ENCODE measurements at places on chromosomes 2 and 18.

- peak; percentile 71 for DNase-seq
Measured at GRCh38 chr18:48300463-48300961, 108.7 kb downstream of the ZBTB7C start.

GRCh38 chr18:13447621-13448334, 229.2 kb downstream of the LDLRAD4 start:
- peak; percentile 65 for DNase-seq

GRCh38 chr18:25244924-25245698, 106.9 kb downstream of the ZNF521 start:
- DNase-seq: no peak

GRCh38 chr2:143469323-143469722, 340.1 kb downstream of the ARHGAP15 start:
- DNase-seq: no peak

- DNase-seq: no peak
Measured at GRCh38 chr18:74172697-74173433, 24.5 kb downstream of the TIMM21 start.

GRCh38 chr2:240149943-240150784, 9.7 kb upstream of the OTOS start:
- peak; percentile 20 for DNase-seq

- DNase-seq: no peak
Measured at GRCh38 chr2:23900541-23901322, 26.2 kb downstream of the ATAD2B start.

DNA sequence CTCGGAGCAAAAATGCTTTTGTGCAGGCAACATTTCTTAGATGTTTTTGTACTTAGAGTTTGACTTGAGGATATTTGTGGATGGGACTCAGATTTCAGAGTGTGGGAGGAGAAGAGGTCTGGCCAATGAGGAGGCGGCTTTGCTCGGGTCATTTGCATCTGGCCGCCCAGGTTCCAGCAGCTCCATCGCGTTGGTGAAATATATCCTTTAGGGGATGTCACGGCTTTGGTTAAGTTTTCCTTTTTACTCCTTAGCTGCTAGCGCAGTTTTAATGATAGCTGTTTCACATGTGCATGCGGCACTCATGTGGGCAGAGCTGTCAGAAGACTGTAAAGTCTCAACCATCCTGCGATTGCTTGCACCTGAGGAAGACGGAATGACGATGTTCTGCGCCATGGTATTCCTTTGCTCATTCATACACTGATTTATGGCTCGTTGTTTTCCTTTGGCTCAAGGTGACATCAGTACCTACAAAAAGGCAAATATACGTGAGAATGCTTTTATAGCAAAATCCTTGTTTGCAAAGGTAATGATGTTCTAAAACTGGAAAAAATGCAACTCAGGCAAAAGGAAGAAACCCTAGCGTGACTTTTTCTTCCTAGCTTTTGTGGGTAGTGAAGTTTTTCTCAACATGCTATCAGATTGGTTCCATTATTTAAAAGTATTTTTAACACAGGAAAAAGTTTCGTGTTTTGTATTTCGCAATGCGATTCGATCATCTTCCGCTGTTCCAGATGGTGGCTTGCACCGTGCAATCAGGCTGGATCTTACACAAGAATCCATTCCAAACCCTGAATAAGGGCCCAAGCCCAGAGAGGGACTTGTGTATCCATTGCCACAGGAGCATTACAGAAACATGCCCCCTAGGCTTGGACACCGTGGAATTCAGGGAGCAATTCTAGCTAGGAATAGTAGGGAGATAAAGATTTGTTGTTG, 70.5 kb upstream of the ZNF516 start:
- no peak for DNase-seq

GRCh38 chr2:203928849-203929248, 7.7 kb upstream of the ICOS start:
- no peak for DNase-seq

DNA sequence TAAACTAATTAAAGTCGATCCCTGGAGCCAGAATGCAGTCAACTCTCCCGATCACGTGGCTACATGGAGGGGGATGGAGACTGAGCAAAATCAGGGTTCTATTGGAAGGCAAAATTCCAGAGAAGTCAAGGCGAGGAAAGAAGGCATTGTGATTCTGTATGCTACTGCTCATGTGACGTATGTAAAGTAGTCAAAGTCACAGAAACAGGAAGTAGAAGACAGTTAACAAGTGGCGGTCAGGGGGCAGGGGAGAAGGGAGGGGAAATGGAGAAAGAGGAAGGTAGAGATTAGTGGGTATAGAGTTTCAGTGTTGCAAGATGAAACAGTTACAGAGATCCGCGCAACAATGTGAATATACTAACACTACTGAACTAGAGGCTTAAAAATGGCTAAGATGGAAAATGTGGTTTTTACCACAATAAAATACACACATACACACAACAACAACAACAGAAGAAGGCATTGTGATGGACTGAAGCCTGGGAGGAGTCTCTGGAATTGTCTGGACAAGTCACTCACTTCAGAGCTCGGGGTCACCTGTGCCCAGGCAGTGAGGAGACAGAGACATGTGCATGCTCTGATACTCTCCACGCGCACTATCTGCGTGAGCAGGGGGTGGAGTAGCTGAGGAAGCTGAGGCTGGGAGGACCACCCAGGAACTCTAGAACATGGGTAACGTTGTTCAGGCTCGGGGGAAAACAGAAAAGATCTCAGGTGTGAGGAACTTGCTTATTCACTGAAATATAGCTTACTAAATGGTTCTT, 89.9 kb upstream of the CDCA7 start:
- no peak for DNase-seq

GRCh38 chr2:149670086-149670485, 82.5 kb upstream of the MMADHC start:
- DNase-seq: no peak

GRCh38 chr2:12412898-12413305, 303.8 kb upstream of the TRIB2 start:
- no peak for DNase-seq

GRCh38 chr2:164530464-164530863, 90.8 kb downstream of the GRB14 start:
- DNase-seq: no peak

DNA sequence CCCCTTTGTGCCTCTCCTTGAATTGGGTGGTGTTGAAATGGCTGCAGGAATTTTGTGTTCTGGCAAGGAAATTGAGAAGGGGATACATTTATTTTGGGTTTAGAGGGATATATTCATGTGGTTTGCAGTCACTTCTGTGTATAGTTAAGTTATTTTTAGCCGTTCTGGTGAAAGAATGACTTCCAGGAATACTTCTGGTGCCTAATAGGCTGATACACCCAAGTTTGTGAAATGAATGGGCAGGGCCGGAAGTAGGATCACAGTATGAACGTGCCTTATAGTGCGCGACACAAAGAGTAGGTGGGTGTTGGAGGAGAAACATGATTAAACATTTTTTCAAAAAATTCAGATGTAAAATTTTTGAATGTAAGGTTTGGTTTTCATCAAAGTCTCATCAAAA, 168.6 kb upstream of the ATP5MC3 start:
- DNase-seq: no peak

DNA sequence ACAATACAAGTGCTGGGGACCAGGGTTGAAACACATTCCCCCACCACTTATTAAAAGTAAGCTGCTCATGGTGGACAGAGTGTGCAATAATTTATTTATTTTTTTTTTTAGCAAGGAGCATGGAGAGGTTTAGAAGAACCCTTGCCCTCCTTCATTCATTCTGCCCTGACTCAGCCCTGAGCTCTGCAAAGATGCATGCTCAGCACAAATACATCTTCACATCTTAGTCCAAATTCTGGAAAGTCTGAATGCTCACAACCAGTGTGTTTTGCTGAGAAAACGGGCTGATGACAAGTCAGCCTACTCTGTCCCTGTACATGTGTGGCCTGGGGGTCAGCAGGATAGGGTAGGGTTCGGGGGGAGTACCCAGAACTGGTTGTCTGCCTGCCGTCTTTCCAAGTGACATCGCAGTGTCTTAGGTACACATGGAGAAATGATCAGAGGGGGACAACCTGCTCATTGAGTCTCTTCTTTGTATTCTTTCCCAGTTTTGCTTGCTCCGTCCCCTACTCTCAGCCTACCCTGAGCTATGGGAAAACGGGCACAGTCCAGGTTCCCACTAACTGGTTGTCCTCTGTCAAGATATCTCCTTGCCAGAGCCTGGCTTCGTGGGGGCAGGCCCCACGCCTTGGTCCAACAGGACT, 76.4 kb downstream of the ADD2 start:
- DNase-seq: no peak

DNA sequence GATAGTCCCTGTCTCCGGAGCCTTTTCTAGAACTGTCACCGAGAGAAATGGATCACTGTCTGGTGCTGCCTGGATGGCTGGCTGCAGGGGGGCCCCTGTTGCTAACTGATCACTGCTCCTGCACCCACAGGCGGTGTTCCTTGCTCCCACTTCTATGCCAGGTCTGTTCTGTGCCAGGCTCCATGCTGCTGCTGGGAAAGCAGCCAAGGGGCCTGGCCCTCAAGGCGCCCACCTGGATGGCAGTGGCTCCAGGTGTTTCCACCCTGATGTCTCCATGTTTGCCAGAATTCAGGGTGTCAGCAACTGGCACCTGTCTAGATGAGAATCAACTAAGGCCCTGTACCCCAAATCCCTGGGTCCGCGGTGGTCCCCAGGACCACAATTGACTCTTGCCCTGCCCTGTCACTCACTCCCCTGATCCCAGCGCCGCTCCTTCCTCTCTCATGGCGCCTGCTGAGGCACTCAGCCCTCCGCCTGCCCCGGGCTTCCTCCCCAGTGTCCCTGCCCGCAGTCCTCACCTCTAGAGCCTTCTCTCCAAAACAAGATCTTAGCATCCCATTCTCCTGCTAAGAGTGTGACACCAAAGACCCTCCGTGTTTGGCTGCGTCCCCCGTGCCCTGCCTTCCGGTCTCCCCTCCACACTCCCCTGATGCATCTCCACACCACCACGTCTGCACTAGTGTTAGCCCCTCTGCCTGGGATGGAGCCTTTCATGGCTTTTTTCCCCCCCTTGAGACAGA, 72.5 kb upstream of the OTOF start:
- DNase-seq: peak; percentile 91

- DNase-seq: no peak
Measured at GRCh38 chr2:23705771-23706612, 220.9 kb downstream of the ATAD2B start.

- no peak for DNase-seq
Measured at GRCh38 chr2:27133195-27133875, 1.1 kb downstream of the PREB start.

DNA sequence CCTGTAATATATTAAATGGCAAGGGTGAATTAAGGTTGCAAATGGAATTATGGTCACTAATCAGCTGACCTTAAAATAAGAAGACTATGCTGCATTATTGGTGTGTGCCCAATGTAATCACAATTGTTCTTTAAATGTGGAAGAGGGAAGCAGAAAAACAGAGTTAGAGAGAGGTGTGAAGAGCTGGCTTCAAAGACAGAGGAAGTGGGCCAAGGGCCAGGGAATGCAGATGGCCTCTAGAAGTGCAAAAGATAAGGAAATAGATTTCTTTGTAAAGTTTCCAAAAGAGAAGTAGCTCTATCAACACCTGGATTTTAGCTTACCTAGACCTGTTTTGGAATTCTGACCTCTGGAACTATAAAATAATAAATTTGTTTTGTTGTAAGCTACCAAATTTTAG, 276.0 kb downstream of the LRRTM1 start:
- no peak for DNase-seq
